Fibroblast of villous mesenchyme (primary cell): ENCODE measurements at places on chromosomes 7 and 10. TPM values are rescaled to one million over a fixed set of nuclear protein-coding genes. Genes with fewer than 3 reads are reported as not detected.

The ZNF467 gene
- total RNA-seq = 1.3 and 1.6 TPM in 2 replicates

The GPR15LG gene
- not detected in 2 replicates for total RNA-seq

The AS3MT gene
- 5.2 and 5.5 TPM in 2 replicates for total RNA-seq

The VAX1 gene
- not detected in 2 replicates for total RNA-seq
